ENCODE measurements at places on chromosomes 3 and 15.

- DNase-seq, result no peak
Measured at GRCh38 chr15:64891561-64891960, 20.1 kb upstream of the ANKDD1A start.

DNA sequence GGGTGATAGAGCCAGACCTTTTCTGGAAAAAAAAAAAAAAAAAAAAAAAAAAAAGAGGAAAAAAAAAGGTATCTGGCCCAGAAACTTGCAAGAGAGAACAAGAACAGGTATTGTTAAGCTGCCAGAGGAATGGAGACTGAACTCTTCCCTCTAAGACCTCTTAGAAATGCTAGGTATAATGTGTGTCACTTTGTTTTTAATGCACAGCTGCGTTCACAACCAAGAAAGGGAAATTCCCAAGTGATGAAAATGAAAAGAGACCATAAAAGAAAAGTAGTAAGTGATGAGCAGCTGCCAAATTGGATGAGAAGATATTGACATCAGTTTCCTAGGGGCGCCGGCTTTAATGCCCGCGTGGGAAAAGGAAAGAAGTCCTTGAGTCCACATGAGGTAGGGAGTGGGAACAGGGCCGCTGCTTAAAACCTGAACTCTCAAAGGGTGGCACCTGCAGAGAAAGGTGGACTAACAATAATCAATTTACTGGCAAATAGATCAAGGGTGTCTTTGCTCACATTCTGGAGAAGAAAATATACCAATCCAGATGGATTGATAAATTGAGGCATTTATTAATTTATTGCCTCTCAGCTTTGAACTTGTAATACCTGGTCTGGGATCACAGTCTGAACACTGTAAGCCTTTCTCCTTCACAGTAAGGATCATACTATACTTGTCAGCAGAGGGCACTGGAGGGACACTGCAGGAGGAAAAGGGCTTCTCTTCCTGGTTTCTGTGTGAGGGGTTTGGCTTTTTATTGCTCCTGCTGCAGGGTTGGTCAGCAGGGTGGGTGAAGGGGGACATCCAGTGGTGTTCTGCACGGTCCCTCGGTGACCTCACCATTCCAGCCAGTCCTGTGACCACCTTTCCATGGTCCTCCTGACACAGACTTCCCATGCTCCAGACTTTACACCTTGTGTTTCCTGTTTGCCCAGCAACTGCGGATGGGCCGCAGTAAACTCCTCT is 131.6 kb downstream of the AQP9 start:
- DNase-seq, result peak; percentile 19

DNA sequence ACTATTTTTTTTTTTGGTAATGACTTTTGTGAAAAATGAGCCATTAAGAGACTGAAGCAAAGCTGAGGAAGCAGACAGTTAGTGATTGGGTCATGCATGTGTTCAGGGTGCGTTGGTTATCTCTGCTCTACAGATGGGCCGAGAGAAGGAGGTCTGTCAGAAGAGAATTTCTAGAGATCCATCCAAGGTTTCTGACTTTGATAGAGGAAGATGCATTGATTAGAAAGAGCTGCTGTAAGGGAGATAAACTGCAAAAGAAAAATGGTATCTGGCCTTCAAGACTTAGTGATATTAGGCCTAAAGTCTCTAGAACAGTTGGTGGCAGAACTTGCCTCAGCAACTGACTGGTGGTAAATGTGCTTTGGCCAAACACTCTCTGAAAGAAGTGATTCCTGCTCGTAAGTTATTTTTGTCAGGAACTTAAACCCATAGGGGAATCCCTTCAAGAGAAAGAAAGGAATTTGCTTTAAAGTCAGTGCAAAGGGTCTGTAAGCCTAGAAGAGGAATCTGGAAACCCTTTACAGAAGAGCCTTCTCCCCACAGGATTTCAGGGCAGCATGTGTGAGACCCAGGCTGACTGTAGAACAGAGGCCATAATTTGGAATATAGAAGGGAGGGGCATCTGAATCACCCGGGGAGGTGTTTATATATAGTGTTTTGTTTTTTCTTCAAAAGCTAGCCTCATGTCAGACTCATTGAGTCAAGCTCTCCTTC is 67.8 kb downstream of the OPA1 start:
- DNase-seq, result no peak

DNA sequence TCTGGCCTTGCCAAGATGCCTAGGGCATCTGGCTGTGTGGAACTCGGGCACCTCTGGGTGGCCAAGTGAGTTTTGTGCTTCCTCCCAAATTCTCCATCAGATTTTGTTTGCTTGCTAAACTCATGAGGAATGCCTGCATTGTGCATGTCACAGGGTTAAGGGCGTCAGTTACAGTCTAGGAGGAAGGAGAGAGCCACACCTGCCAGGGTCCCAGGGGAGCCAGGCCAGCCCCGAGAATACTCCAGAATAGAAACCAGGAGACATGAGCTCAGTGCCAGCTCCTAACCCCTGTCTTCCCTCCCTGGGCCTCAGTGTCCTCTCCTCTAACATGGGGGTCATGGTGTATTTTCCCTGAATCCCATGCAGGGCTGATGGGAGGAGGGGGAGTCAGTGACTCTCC is 22.0 kb upstream of the SKOR1 start:
- DNase-seq, result no peak

DNA sequence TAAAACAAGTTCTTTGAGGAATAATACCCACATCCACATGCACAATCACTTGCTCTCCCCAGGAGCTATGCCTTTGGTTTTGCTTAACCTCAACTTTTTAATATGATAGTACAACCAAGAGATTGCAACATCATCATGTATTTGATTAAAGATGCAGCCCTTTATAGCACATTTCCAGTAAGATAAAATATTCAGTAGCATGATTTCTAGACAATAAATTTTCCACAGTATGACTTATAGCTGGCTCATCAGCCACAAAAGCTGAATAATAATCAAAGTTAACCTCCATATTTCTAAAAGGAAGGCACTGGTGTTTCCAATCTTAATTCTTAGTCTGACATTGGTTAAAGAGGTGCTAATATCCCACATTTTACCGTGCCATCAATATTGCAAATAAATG is 622.5 kb downstream of the TBL1XR1 start:
- no peak for DNase-seq

DNA sequence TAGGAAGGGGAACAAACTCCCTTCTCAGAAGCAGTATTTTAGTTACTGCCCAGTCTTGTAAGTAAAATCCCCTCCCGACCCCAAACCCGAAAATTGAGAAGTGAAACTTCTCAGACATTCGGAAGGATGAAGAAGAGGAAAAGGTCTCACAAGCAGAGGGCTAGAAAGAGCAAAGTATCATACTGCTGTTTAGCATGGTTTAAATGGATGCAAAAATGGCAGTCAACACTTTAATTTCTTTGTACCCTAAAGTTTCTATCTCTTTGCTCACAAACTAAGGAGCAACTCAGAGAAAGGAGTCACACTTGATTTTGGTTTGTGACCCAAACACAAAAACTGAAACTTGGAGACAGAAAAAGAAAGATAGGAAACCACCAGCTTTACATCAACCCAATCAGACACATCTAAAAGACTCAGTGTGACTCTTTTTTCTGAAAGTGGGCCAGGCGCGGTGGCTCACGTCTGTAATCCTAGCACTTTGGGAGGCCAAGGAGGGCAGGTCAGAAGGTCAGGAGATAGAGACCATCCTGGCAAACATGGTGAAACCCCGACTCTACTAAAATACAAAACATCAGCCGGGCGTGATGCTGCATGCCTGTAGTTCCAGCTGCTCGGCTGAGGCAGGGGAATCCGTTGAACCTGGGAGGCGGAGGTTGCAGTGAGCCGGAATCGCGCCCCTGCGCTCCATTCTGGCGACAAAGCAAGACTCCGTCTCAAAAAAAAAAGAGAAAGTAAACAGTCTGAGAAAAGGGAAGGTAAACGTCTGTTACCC is 63.2 kb upstream of the ATP11B start:
- DNase-seq, result no peak

DNA sequence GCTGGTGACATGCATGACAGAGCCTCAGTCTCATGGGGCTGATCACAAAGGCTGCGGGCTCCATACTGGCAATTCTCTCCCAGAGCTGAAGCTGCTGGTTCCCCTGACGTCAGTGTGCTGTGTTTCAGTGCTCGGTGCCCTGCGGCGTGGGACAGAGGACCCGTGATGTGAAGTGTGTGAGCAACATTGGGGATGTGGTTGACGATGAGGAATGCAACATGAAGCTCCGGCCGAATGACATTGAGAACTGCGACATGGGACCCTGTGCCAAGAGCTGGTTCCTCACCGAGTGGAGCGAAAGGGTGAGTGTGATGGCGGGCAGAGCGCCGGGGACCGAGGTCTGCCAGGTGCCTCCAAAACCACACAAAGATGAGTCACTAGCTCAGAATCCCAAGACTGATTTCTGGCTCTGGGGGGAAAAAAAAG is 62.0 kb upstream of the NR2E3 start:
- DNase-seq, result no peak

GRCh38 chr3:177837951-177838655 is 640.8 kb upstream of the TBL1XR1 start:
- DNase-seq, result no peak

DNA sequence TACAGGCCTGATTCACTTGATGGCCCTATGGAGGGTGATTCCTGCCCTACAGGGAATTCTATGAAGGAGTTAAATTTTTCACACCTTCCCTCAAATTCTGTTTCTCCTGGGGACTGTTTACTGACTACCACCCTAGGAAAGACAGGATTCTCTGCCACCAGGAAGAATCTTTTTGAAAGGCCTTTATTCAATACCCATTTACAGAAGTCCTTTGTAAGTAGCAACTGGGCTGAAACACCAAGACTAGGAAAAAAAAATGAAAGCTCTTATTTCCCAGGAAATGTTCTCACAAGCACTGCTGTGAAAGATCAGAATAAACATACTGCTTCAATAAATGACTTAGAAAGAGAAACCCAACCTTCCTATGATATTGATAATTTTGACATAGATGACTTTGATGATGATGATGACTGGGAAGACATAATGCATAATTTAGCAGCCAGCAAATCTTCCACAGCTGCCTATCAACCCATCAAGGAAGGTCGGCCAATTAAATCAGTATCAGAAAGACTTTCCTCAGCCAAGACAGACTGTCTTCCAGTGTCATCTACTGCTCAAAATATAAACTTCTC is 43.6 kb downstream of the BLM start:
- no peak for DNase-seq

DNA sequence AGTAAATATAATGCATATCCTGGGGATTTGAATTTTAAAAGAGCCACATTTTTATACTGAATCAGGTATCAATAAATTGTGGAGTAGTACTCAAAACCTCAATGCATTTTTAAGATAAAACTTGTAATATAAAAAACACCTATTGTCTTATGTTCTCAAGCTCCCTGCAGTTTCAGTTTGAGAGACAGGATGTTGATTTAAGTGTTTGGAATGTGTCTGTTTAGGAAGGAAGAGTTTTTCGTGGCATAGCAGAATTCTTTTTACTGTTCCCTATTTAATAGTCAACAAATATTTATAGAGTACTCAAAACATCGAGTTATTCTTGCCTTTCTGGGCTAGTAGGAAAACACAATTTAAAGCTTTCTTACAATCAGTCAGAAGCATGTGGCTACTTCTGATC is 146.1 kb upstream of the BCHE start:
- DNase-seq, result no peak

DNA sequence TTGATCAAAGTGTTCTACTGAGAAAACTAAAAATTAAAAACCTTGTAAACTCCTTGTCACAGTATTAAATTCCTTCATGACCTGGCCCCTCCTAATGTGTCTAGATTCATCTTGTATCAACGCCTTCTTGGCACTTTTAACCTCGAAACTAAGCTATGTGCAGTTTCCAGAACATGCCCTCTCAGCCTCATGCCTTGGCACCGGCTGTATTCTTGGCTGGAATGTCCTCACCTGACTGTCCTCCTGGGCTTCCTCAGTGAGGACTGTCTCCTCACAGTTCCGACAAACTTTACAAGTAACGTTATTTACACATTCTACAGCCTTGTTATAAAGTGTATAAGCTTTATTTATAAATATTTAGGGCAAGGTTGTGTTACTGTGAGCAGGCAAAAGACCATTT is 196.5 kb upstream of the SLC2A2 start:
- no peak for DNase-seq

GRCh38 chr15:29225534-29226234 is 43.9 kb downstream of the NSMCE3 start:
- no peak for DNase-seq

- DNase-seq, result no peak
Measured at GRCh38 chr3:61929617-61930016, 368.2 kb downstream of the PTPRG start.

DNA sequence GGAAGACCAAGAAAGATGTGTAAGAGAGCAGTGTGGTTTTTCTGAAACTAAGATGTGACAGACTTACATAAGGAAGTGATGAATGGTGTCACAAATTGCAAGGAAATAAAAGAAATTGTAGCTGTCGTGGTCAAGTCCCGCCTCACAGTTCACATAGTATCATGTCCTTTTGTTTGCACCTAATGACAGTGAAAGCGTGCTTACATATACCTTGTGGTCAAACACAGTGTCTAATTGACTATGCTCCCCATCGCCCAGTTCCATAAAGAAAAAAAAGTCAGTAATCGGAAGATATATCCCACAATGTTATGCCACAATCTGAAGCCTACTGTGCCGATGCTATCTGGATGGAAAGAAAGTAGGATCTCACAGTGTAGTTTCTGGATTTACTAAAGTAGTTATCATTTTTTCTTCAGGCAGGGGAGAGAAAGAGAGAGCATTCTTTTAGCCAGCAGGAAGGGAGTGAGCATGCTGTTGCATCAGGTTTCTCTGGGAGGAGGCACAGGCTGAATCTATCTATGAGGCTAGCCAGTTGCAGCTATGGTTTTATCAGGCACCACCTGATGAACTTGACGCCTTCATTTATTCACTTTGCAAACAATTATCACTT is 9.8 kb upstream of the PLSCR1 start:
- no peak for DNase-seq

DNA sequence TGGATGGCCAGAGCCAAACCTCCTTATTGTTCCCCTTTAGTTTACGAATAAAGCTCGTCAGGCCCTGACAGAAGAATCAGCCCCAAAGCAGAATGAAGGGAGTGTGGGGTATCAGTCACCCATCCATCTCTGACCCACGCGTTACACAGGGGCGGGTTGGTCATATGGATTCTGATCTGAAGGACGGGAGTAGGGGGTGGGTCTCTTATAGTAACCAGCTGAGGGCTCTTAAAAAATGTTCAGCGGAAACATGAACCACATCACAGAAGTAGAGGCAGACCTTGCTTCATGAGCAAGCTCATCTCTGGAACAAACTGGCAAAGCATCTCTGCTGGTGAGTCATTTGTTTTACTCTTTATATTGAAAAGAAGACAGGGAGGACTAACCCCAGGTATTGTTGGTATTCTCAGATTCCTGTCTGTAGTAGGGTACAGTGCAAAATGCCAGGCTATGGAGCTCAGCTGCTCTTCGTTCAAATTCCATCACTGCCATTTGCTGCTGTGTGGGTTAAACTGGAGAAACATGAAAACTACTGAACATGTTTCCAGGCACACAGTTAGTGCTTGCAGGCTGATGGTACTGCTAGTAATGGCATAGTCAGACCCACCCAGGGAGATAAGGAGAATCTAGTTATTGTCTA is at the start of gene CXCR6:
TSS of gene CXCR6 (plus strand) at position 258 of the 640 bp plus-strand sequence. CDS start 3,018 bp downstream, outside the sequence.
- peak; percentile 30 for DNase-seq

DNA sequence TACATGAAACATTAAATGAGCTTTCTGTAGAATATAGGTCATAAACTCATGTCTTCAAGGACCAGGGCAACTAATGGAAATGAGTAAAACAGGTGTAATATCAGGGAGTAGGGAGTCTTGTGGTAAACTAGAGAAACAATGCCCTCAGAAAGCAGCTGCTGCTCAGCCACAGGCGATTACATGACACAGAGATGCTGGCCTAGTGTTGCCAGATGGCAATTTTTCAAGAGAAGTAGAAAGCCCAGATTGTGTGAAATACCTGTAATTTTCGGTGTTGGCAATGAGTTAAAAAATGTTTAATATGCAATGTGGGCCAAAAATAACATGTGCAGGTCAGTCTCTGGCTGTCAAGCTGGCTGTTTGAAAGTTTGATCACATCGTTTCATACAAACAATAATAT is 23.4 kb downstream of the NCEH1 start:
- no peak for DNase-seq

Data from effector memory CD8-positive, alpha-beta T cell (primary cell).